ENCODE measurements at places on chromosomes 11 and 22.

GRCh38 chr11:118276422-118276821, 12.3 kb upstream of the MPZL2 start:
- no peak for DNase-seq

DNA sequence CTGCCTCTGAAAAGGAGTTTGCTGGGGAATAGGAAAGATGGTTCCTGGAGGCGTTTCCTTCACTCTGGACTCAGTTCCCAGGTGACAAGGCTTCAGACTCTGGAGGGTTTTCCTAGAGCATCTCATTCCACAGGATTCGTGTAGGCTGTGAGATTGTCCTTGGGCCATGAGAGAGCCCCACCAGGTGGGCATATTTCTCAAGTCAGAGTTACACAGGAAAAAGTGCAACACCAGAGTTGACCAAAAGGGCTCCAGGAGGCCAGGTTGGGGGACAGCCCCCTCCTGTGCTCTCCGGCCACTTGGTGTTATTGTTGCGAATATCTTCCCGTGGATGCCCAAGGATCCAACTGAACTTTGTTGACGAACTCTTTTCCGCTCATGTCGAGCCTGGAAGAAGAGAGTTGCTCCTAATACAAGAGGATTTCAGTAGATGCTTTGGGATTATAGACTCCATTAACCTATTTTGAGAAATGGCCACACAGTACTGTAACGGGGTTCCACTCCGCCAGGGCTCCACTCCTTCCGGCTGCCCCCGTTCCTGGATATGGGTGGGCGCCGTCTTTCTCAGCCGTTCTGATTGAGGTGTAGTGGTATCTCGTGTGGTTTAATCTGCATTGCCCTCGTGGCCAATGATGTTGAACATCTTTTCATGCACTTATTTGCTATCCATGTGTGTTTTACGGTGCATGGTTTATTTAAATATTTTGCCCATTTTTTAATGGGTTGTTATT, 580.3 kb downstream of the BRD1 start:
- DNase-seq: no peak

DNA sequence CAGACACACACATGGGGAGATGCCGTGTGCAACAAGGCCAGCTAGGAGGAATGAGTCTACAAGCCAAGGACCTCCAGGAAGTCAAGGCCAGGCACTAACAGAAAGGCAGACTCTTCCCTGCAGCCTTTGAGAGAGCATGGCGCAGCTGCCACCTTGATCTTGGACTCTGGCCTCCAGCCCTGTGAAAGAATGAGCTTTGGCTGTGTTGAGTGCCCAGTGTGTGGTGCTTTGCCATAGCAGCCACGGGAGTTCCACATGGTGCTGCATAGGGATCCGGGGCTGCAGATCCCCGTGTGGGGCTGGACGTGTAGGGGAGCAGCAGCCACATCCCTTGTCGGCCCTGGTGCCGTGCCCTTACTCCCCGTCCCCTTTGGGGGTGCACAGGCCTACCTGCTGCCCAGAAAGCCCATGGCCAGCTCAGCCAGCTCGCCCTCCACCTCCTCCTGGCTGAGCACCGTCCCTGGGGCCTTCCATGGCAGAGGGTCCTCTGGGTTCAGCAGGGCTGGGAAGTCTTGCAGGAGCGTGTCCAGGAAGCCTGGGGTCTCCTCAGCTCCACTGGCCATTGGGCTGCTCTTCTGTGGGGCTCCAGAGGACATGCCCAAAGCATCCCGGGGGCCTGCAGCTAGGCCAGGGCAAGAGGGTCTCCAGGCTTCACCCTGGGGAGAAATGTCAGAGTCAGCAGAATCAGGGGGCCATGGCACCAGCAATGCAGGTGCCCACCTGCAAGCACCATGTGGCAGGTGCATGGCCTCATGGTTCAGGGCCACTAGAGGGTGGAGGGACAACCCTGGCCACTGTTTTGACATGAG, 7.0 kb downstream of the PPM1F start:
- no peak for DNase-seq

- peak; percentile 49 for DNase-seq
Observed at GRCh38 chr11:36065436-36065835, 121.6 kb downstream of the LDLRAD3 start.

GRCh38 chr11:71991494-71991893, 7.2 kb upstream of the IL18BP start:
- no peak for DNase-seq
